ENCODE measurements at places on chromosomes 3 and 15. TPM values are rescaled to one million over a fixed set of nuclear protein-coding genes. Genes with fewer than 3 reads are reported as not detected.

Gene DAZL
- not detected for total RNA-seq

Gene ARHGEF26
- total RNA-seq = 19.0 TPM

Gene GPD1L
- total RNA-seq = 60.8 TPM

Gene PATL2
- 4.0 TPM for total RNA-seq

Gene OCA2
- 0.73 TPM for total RNA-seq

Gene LRRC49
- total RNA-seq = 28.1 TPM

Gene IGSF10
- total RNA-seq = 3.3 TPM

DNA sequence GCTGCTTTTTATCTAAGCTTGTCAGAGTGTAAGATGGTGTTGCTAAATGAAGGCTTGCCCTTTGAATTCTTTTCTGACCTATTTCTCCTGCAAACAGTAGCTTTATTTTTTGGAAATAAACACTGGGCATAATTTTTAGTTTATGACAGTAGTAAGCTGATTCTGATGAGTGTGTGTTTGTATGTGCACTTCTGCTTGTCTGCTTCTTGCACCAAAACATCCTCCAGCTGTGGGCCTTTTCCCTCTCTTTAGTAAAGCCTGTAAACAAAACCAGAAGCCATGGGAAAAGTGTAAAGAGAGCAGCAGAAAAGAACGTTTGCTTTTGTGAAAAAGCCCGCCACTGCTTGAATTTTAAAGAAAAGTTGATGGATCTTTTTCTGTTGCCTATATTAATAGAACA, 136.4 kb upstream of the IL12A start:
- no peak for DNase-seq

DNA sequence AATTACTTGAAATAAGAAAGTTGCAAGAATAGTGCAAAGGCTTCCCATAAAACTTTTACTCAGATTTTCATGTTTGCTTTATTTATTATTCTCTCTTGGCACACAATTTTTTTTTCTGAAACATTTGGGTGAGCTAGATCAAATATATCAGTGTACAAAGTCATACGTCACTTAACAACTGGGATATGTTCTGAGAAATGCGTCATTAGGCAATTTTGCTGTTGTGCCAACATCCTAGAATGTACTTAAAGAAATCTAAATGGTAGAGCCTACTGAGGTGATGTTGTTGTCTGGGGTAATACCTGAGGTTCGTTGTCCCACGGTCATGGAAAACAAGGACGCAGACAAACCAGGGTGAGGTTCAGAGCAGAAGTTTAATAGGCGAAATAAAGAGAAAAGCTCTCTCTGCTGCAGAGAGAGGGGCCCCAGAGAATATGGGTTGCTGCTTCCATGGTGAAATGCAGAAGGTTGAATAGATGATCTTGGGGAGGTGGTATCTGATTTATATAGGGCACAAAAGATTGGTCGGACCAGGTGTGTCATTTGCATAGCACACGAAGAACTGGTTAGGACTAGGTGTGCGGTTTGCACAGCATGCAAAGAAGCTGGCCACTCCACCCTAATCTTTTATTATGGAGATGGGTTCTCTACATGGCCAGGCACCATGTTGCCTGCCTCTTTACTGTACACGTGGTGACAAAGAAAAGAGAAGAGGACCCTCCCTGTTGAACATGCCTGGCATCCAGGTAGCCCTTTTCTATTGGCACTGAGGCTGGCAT, 8.8 kb upstream of the GRAMD1C start:
- no peak for DNase-seq

DNA sequence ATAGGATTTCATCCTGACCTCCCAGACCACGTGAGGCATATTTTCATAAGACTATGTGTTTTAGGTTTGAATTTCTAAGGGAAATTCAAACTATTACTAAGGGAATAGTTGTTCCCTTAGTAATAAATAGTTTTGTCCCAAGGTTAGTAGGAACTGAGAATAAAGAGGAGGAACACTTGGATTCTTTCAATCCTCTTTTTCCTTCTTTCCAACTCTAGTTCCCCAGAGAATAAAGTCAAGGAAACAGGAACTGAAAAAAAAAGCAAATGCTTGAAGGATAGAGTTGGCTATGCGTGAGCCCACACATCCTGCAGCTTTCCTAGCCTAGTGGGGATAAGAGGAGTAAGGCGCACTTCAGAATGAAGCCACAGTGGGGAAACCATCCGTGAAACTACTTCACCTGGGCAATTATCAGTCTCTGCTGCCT, 312.1 kb upstream of the TGFBR2 start:
- DNase-seq = no peak

- no peak for DNase-seq
Measured at GRCh38 chr3:152054315-152054714, 180.9 kb downstream of the SUCNR1 start.

- no peak for DNase-seq
Measured at GRCh38 chr15:65209701-65210643, 1.3 kb downstream of the CILP start.

- DNase-seq = no peak
Measured at GRCh38 chr3:185914911-185915629, 22.7 kb downstream of the TRA2B start.

GRCh38 chr3:66394019-66394752, 106.6 kb downstream of the LRIG1 start:
- no peak for DNase-seq

DNA sequence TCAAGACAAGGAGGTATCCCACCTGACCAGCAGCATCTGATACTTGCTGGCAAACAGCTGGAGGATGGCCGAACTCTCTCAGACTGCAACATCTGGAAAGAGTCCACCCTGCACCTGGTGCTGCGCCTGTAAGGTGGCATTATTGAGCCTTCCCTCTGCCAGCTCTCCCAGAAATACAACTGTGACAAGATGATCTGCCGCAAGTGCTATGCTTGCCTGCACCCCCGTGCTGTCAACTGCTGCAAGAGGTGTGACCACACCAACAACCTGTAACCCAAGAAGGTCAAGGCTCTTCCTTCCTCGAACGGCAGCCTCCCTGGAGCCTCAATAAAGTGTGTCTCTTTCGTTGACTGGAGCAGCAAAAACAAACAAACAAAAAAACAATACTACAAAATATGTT, 2.2 kb upstream of the SLC4A7 start:
- DNase-seq = no peak

GRCh38 chr3:42696356-42697288, 6.0 kb downstream of the HHATL start:
- DNase-seq = peak; percentile 32

DNA sequence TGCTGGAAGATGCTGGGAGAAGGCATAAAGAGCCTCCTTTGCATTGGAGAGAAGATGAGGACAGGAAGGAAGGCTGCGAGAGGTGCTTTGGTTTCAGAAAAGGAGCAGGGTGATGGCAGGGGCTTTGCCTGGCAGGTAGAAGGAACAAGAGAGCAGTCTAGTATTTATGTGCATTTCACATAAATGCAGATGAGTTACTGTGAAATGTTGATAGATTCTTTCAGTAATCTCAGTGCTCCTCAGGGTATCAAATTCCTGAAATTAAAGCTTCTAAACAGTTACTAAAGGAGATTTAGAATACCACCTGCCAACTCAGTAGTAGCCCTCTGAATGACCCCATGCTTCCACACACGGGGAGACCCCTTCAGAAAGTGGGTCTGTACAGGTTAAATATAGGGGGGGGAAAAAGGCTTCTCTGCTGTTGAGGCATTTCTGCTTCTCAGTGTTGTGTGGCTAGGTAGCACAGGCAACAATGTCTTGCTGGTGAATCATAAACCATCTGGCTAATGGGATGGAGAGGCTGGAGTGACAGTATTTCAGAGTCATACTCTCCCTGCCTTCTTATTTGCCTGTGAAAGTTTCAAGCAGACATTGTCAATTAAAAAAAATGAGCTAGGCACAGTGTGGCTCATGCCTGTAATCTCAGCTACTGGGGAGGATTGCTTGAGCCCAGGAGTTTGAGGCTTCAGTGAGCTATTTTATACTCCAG, 14.3 kb upstream of the FBXL22 start:
- DNase-seq = no peak

DNA sequence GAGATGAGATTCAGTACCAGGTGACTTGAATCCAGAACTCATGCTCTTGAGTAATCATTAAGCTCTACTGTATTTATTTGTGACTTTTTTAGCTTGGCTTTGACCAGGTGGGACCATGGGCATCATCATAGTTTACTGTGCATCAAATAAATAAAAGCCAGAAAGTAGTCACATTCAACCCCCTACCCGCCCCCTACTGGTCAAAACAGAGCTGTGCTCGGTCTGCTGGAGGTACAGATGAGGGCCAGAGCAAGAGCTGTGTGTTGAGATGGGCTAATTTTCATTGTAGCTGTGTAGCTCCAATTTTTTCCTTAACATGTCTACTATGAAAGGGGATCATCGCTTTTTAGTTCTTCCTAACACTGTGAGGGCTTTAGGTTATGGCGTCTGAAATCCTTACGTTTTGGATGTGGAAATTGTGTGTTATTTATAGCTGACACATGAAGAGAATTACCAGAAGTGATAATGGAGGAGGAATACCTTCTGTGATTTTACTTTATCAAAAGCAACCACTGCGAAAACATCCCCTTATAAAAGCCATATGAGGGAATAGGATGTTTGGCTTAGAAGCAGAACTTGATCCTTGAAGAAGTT, 375.1 kb downstream of the PTPRG start:
- no peak for DNase-seq

GRCh38 chr15:100934166-100934565, 15.0 kb downstream of the LRRK1 start:
- DNase-seq = no peak

DNA sequence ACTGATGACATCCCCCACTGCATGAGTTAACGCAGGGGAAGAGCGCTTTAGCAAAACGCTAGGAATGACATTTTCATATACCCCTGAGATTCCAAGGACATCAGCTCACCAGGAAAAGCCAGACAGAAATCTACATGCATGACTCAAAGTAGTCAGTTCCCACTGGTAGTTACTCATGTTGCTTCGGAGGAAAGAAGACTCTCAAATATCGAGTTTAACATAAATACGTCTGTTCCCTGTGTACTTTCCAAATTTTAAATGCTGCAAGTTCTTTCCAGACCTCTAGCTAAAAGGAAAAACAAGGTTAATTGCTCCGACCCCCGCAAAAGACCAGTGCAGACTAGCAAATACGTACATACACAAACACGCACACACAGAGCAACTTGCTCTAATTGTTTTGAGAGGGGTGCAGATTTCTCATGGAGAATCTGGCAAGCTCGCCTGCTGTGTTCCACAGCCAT, 115.4 kb upstream of the PRICKLE2 start:
- DNase-seq = no peak

- DNase-seq = no peak
Measured at GRCh38 chr3:64825404-64826120, 137.8 kb upstream of the ADAMTS9 start.

GRCh38 chr3:136842294-136842693, 19.7 kb upstream of the NCK1 start:
- DNase-seq = no peak

GRCh38 chr15:28932361-28932760, 46.6 kb downstream of the APBA2 start:
- DNase-seq = no peak

- DNase-seq = peak; percentile 30
Measured at GRCh38 chr15:85741021-85741421, 53.7 kb downstream of the KLHL25 start.

DNA sequence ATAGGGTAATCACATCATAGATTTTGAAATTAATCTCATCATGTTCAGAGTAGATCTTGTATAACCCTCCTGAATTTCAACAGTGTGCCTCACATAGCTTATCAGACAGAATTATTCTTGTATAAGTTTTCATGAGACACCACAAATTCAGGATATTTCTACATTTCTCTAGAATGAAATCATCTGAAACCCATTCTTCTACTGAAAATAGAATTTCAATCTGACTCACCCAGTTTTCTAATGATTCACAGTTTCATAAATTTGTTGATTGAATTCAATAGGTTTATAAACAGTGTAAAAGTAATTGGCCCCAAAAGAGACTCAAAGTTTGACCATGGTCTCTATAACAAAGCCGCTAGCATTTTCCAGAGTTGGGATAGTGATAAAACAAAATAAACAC, 1082.6 kb upstream of the EPHA6 start:
- DNase-seq = no peak

Measured in ureter (tissue), 1 donor.